ENCODE measurements at places on chromosomes 3 and 15.
A peak's percentile ranks its signal among the peaks of the same experiment; 100 is the strongest.

DNA sequence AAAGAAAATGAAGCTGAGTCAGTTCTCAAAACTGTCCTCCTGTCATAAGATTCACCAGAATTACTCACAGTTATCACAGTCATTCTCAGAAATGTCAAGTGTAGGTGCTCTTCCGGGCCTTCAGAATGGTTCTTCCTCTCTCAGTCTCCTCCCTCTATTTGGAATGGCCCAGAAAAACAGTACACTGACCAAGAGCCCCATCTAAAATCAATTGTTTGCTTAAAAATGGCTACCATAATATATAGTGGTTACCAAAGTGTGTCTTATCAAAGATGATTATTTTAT lies 99.8 kb downstream of the MECOM start:
- no peaks in the 10 kb centered on the region for H3K36me3 ChIP-seq
- H3K27me3 ChIP-seq = peaks cover under 1% of the 10 kb centered on the region
- peaks cover 8% of the 10 kb centered on the region for H3K4me1 ChIP-seq
- H3K4me3 ChIP-seq = no peak overlapping the region
- DNase-seq = no peak

DNA sequence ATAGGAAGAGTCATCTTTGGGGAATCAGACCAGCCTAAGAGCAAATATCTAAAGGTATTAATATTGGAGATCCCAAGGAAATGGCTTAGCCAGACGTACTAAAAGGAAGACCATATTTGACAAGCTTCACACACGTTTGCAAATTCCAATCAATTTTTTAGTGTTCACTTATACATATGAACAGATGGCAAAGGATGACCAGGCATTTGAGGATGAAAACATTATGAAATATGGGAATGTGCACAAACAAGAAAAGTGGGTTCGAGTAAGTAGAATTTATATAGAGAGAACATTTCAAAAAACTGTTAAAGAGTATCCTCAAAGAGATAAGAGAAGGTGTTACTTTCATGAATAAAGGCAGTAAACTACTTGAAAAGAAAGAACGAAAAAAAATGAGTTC lies 25.9 kb upstream of the CRYBG3 start:
- H3K27ac ChIP-seq = no peak overlapping the region
- H3K27me3 ChIP-seq = no peaks in the 10 kb centered on the region
- H3K36me3 ChIP-seq = no peaks in the 10 kb centered on the region
- no peak for DNase-seq

GRCh38 chr3:196193133-196193735 lies 18.0 kb downstream of the ZDHHC19 start:
- no peaks in the 10 kb centered on the region for H3K27me3 ChIP-seq

GRCh38 chr15:48423342-48423741 lies 92.1 kb downstream of the DUT start:
- no peak overlapping the region for H3K4me3 ChIP-seq
- H3K27ac ChIP-seq = no peak overlapping the region
- no peaks in the 10 kb centered on the region for H3K4me1 ChIP-seq
- no peaks in the 10 kb centered on the region for H3K36me3 ChIP-seq

DNA sequence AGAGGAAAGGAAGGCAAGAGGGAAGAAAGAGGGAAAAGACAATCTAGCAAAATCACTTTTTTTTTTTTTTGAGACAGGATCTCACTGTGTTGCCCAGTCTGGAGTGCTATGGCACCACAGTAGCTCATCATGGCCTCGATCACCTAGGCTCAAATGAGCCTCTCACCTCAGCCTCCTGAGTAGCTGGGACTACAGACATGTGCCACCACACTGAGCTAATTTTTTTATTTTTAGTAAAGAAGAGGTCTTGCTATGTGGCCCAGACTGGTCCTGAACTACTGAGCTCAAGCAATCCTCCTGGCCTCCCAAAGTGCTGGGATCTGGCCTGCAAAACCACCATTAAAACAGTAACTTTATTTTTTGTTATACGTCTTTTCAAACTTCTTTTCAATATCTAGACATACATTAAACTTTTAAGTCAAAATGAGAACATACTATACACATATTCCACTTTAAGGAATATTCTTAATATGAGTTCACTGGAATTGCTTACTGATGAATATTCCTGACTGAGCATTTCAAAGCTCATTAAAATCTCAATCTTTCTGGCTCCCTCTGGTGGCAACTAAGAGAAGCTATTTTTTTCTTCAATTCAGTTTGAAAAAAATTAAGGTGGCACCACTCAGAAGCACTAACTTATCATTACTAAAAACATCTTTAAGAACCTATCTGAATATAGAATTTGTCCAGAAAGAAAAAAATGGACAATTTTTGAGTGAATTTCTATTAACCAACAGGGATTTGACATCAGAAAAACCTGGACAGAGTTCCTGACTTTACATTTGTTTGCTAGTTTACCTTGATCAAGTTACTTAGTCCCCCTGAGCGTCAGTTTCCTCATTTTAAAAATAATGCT lies 40.9 kb downstream of the UACA start:
- no peak overlapping the region for H3K27ac ChIP-seq
- peaks cover 36% of the 10 kb centered on the region for H3K27me3 ChIP-seq
- no peak for DNase-seq
- H3K4me1 ChIP-seq = no peaks in the 10 kb centered on the region
- H3K36me3 ChIP-seq = no peaks in the 10 kb centered on the region

DNA sequence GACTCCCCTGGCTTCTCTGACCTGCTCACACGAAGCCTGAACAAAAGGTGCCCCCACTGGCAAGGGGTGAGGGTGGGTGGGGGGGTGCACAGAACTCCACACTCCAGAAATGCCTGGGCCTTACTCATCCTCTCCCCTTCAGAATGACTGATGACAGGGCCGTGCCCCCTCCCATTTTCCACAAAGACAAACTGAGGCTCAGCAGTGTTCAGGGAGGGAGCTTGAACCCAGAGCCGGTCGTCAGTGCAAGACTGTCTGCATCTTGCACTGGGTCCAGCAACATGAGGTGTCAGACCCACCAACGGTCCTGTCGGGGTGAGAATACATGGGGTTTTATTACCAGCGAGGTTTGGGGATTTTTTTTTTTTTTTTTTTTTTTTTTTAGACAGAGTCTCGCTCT lies 15.3 kb downstream of the IGDCC3 start:
- DNase-seq = no peak
- H3K27me3 ChIP-seq = peaks cover 38% of the 10 kb centered on the region
- no peaks in the 10 kb centered on the region for H3K36me3 ChIP-seq
- H3K4me1 ChIP-seq = no peaks in the 10 kb centered on the region

DNA sequence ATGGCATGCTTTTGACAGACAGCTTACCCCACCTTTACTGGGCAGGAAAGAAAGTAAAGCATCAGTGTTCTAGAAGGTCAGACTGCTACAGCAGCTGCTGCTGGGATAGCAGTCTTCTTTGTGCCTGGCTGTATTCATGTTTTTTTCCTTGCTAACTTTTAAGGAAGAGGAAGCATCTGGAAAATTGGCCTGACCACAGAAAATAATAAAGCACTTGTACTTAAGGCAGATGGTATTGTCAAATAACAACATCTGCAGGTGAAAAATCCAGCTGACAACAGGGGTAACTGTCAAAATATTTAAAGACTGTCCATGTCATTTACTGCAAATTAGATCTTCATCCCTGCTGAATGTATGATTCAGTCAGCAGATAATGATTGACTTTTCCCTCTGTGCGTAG lies 229.0 kb downstream of the OXSM start:
- H3K27ac ChIP-seq = no peak overlapping the region
- no peaks in the 10 kb centered on the region for H3K27me3 ChIP-seq
- DNase-seq = no peak
- no peaks in the 10 kb centered on the region for H3K36me3 ChIP-seq
- H3K4me1 ChIP-seq = no peaks in the 10 kb centered on the region

GRCh38 chr3:126132751-126133511 lies 47.5 kb downstream of the ALDH1L1 start:
- no peak overlapping the region for H3K4me3 ChIP-seq
- H3K27me3 ChIP-seq = no peaks in the 10 kb centered on the region
- no peak for DNase-seq
- no peaks in the 10 kb centered on the region for H3K4me1 ChIP-seq

GRCh38 chr3:115986555-115987207 lies 363.4 kb downstream of the GAP43 start:
- DNase-seq = no peak
- no peak overlapping the region for H3K27ac ChIP-seq
- H3K36me3 ChIP-seq = no peaks in the 10 kb centered on the region
- H3K4me3 ChIP-seq = no peak overlapping the region

DNA sequence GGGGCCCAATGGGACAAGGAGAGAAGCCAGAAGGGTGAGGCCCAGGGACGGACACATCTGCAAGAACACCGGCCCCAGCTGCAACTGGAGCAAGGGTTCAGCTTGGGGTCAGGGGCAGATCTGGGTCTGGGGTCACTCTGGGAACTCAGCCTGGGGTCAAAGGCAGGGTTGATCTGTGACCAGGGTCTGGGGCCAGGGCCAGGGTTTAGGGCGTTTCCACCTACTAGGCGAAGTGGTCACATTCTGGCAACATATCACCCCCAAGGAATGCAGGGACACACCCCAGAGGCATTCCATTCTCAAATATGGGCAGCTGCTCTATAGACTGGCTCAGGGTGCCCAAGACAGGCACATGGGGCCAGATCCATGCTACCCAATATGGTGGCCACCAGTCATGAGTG lies 9.0 kb downstream of the UROC1 start:
- no peak for DNase-seq
- H3K27ac ChIP-seq = no peak overlapping the region
- H3K4me3 ChIP-seq = no peak overlapping the region
- H3K36me3 ChIP-seq = no peaks in the 10 kb centered on the region

DNA sequence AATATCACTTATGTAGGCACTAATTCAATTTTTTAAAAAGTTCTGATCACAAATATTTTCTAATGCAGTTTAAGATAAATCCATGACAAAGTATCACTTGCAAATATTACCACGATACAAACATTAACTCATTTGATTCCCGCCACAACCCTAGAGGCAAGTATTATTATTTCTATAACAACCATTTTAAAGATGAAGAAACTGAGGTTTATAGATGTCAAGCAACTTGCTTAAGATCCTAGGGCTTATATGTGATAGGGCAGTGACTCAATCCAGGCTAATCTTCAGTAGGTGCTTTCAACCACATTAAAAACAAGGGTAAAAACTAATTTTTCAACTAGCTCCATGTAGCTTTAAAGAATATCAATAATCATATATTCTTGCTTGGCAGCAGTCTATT lies 1.7 kb downstream of the DYNC1LI1 start:
- peaks cover 19% of the 10 kb centered on the region for H3K36me3 ChIP-seq
- H3K27ac ChIP-seq = no peak overlapping the region
- DNase-seq = no peak
- peak overlapping the region; percentile 88 for H3K4me3 ChIP-seq
- H3K4me1 ChIP-seq = peaks cover 23% of the 10 kb centered on the region

DNA sequence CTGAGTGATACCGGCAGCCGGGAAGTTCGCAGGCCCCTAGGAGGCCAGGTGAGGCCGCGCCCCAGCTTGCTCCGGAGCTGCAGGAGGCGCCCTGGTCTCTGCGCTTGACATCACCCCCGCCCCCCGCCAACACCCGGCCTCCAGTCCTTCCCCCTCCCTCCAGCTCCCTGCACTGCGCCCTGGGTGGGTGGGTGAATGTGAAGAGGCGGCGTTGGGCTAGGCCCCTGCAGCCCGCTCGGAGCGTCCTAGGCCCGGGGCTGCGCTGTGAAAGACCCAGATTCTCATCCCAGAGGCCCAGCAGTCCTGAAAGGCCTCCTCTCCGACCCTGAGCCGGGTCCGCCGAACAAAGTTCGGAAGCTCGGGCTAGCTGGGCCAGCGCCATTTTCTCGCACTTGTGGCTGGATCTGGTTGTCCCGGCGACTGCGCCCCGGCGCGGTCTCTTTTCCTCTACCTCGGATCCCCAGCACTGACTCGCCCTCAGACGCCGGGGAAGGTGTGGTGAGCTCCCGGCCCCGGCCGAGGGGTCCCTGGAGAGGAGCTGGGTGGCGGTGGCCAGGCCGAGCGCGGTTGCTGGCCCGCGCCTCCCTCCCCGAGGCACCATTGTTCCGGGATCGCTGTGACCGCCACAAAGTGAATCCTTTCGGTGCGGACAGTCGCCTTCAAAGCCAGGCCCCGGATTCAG lies 12.9 kb downstream of the ZIC4 start:
- H3K27ac ChIP-seq = peak overlapping the region; percentile 60
- H3K27me3 ChIP-seq = peaks cover 73% of the 10 kb centered on the region
- no peaks in the 10 kb centered on the region for H3K36me3 ChIP-seq

DNA sequence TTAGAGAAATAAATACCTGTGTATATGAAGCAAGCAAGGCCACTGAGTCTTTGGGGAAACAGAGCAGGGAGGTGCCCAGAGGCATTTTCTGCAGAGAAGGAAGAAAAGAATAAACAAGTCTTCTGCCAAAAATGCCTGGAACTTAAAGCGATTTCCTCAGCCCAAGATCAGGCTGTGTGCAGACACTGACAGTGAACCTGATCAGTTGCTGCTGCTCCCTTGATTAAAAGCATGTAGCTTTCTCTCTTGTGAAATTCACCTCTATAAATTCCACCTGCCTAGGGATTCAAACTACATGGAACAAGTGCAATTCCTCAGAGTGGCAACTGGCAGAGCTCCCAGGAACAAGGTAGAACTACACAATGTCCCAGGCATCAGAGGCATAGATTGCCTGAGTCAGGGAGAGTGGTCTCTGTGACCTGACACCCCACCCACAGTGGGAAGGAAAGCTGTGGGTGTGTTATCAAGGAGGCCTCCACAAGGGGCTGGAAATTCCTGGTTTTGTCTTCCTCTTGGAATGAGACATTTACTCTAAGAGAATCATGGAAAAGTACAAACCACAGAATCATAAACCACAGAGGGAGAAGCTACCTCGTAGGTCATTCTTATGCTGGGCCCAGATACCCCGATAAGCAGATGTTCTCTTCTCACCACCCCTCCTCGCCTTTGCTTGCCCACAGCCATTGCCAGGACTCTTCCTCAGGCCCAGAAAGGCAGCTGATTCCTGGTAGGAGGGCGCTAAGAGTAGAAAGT lies 1.8 kb upstream of the ZBTB38 start:
- peaks cover 16% of the 10 kb centered on the region for H3K4me1 ChIP-seq
- DNase-seq = no peak
- peaks cover 3% of the 10 kb centered on the region for H3K27me3 ChIP-seq
- H3K4me3 ChIP-seq = no peak overlapping the region
- H3K27ac ChIP-seq = no peak overlapping the region

GRCh38 chr3:147960786-147961185 lies 551.6 kb downstream of the ZIC1 start:
- H3K27me3 ChIP-seq = no peaks in the 10 kb centered on the region
- H3K36me3 ChIP-seq = no peaks in the 10 kb centered on the region
- H3K4me1 ChIP-seq = no peaks in the 10 kb centered on the region

GRCh38 chr3:54817628-54818027 lies 110.2 kb downstream of the LRTM1 start:
- H3K4me3 ChIP-seq = no peak overlapping the region
- no peaks in the 10 kb centered on the region for H3K27me3 ChIP-seq
- no peak for DNase-seq
- no peaks in the 10 kb centered on the region for H3K36me3 ChIP-seq

DNA sequence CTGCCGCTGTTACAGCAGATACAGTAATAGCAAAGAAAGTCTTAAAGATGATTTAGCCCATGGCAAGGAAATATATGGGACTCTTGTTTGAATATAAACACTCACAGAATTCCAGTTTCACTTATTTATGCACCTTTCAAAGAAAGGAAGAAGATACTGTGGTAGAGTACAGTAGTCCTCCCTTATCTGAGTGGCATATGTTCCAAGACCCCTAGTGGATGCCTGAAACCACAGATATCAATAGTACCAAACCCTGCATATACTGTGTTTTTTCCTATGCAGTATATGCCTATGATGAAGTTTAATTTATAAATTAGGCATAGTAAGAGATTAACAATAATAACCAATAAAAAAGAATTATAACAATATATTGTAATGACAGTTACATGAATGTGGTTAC lies 8.2 kb downstream of the MAP2K1 start:
- H3K27ac ChIP-seq = no peak overlapping the region
- no peak for DNase-seq
- H3K4me1 ChIP-seq = peaks cover 61% of the 10 kb centered on the region
- H3K27me3 ChIP-seq = no peaks in the 10 kb centered on the region
